Fibroblast of lung (primary cell): ENCODE measurements at places on chromosomes 11 and 22.

GRCh38 chr11:65069217-65069616, 10.9 kb upstream of the NAALADL1 start:
- DNase-seq: no peak

DNA sequence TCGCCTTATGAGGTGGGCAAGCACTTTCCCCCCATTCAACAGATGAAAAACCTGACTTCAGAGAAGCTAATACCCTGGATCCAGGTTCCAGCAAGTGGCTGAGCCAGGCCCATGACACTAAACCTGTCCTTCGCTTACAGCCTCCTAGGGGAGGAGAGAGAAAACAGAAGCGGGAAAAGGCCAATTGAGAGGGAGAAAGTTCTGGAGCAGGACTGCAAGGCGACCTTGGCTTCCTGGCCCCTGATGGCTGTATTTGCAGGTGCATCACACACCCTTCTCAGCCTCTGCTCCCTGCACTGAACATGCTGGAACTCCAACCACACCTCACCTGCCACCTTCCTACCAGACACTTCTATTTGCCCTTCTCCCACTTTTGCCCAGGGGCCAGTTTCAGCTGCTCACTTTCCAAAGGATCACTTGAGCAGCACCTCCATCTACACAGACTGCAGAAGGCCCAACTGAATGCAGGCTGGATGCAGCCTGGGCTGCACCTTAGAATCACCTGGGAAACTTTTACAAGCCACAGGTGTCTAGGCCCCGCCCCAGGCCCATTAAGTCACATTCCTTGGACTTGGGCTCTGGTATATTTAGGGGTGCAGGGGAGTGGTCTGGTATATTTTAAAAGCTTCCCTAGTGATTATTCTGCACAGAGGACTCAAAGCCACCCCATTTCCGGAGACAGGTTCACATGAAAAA, 14.3 kb upstream of the ADA2 start:
- no peak for DNase-seq

GRCh38 chr11:67289226-67289650, at the start of gene ANKRD13D:
Gene ANKRD13D, plus strand, starts transcription at chr11:67289303. Its CDS starts 158 bp downstream, at chr11:67289461.
- no peak for DNase-seq

GRCh38 chr11:44628730-44629700, 63.6 kb downstream of the CD82 start:
- DNase-seq: no peak

DNA sequence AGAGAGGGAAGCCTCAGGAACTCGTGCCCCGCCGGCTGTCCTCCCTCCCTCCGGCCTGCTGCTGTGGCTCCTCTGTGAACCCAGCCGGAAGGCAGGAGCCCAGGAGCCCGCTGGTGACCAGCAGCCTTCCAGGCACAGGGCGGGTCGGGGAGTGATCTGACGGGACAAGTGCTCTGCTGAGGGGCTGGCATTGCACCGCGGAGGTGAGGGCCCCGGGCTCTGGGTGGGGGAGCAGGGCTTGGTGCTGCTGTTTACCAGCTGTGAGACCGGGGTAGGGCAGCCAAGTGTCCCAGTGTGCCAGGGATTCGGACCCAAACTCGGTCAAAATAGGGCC, 53.3 kb downstream of the FLRT1 start:
- no peak for DNase-seq

DNA sequence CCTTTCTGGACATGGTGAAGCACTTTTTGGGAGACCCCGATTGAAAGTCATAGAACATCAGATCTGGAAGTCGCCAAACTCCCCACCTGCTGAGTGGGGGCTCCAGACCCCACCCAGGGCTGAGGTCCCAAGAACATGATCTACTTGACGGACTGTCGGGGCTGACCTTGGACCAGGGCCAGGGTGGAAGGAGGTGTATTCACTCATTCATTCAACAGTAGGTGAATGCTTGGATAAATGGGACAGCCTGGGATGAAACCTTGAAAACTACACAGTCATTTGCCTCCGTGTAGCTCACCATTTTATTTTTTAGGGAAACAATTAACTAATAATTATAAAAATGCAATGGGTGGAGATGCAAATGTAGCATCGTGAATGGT, 629.0 kb downstream of the BRD1 start:
- DNase-seq: no peak

DNA sequence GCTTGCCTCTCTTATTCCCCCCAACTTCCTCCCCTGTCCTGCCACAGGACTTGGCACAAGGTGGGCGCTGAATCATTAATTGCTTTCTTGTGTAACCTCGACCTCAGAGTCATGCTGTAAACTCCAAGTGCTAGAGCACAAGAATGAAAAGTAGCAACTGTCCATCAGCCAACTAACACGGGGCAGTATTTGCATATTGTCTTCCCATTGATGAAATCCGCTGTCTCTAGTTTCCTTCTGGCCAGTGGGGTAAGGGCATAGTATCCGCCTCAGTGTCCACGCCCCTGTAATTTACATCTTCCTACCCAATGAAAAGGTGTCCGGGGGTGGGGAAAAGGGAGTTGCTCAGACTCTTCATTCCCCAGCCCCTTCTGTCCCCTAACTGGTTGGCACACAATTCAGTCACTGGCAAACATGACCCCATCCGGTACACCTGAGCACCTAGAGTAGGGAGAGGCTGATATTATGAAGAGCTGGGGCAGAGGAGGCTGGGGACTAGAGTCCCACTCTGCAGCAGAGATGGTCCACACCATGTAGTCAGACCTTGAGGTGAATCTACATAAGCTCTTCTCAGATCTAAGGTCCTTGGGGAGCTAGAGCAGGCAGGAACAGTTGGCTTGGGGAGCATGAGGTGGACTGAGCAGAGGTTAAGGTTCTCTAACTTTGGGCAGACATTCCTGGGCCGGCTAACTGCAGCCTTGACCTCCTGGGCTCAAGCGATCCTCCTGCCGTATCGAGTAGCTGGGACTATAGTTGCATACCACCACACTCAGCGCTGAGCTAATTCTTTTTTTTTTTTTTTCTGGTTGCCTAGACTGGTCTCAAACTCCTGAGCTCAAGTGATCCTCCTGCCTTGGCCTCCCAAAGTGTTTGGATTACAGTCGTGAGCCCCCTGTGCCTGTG, 6.8 kb upstream of the GGA1 start:
- DNase-seq: peak; percentile 67
